ENCODE measurements at places on chromosomes 16 and 17. TPM values are rescaled to one million over a fixed set of nuclear protein-coding genes. Genes with fewer than 3 reads are reported as not detected.

The SCGB1C2 gene
- total RNA-seq = not detected

The CCL11 gene
- total RNA-seq = not detected

The TBC1D3E gene
- not detected for total RNA-seq

The SULT1A3 gene
- total RNA-seq = 40.6 TPM

The TK2 gene
- total RNA-seq = 81.8 TPM

The IRX3 gene
- total RNA-seq = 1.3 TPM

The CWC25 gene
- total RNA-seq = 43.3 TPM

The SLFN12L gene
- 1.2 TPM for total RNA-seq

The GFAP gene
- total RNA-seq = 5.7 TPM

The TMIGD1 gene
- not detected for total RNA-seq

The CD300H gene
- not detected for total RNA-seq

The RNF227 gene
- total RNA-seq = 2.6 TPM

The KRTAP3-3 gene
- not detected for total RNA-seq

The ABCC11 gene
- total RNA-seq = not detected

- no peaks in the 10 kb centered on the region for H3K36me3 ChIP-seq
- no peaks in the 10 kb centered on the region for H3K4me1 ChIP-seq
- no peak overlapping the region for H3K27ac ChIP-seq
- no peak for DNase-seq
- H3K4me3 ChIP-seq = no peak overlapping the region
- H3K27me3 ChIP-seq = no peaks in the 10 kb centered on the region
Observed at GRCh38 chr16:1150511-1150982, 2.4 kb upstream of the CACNA1H start.

DNA sequence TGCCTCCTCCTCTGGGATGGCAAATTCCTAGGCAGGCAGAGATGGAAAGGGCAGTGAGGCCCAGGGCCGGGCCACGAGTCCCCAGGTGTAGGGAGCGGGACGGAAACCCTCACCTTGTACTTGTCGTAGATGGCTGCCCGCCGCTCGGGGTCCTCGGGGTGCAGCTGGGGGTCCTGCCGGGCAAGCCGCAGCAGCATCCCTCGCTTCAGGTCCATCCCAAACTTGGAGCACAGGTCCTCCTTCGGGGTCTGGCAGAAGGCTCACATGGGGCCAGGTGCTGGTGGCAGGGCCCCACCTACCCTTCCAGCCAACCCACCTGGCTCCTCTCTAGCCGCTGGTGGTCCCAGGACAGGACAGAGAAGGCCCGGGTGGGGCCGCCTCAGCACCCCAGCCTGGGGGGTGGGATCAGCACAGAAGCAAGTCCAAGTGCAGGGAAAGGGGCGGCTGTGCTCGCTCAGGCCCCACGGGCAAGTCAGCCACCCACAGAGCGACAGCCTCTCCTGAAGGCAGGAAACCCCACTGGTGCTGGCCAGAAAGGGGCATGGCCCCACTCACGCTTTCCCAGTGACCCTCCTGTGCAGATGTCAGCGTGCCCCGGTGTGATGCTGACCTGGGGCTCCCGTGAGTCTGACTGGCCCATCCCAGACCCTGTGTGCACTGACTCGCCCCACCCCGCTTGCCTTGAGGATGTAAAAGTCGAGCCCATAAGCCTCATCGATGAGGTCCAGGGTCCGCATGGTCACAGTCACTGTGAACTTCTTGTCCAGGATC is 1.8 kb downstream of the MRPL28 start:
- H3K27ac ChIP-seq = no peak overlapping the region
- DNase-seq = no peak
- peaks cover 4% of the 10 kb centered on the region for H3K36me3 ChIP-seq
- H3K27me3 ChIP-seq = peaks cover 13% of the 10 kb centered on the region
- H3K4me3 ChIP-seq = no peak overlapping the region
- H3K4me1 ChIP-seq = peaks cover 23% of the 10 kb centered on the region

- no peak overlapping the region for H3K4me3 ChIP-seq
- H3K4me1 ChIP-seq = no peaks in the 10 kb centered on the region
- H3K36me3 ChIP-seq = no peaks in the 10 kb centered on the region
- H3K27me3 ChIP-seq = no peaks in the 10 kb centered on the region
Observed at GRCh38 chr17:45906927-45907622, 12.7 kb downstream of the MAPT start.

DNA sequence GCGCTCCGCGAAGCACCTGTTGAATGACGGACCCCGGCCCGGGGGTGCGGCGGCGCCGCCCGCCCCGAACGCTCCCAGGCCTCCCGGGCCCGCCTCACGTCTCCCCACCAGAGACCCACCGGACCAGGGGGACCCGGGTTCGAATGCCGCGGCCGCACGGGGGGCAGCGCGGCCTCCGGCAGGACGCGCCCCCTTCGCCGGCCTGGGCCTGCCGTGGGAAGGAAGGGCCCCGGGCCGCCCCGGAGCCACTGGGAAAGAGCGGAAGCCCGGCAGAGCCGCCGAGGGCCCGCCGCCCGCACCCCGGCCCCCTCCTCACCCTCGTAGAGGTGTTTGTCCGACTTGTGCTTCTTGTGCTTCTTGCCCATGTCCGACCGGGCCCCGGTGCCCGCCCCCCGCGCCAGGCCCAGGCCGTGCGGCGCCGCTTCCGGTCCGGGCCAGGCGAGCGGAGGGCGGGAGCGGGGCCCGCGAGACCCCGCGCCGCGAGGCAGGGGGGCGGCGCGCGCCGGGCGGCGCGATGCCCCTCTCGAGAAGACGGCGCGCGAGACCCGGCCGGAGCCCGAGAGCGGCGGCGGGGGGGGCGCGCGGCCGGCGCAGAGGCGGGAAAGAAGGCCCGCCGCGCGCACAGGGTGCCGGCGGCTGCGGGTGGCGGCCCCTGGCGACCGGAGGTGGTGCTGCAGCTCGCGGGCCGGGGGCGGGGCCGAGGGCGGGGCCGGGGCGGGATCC is at the start of gene BRD7:
BRD7 (minus strand) TSS at position 579 of the 723 bp plus-strand sequence; CDS start at position 365, 214 bp downstream.
- peak within 1 kb of the TSS; percentile 71 for H3K4me3 ChIP-seq
- H3K4me1 ChIP-seq = peaks cover 27% of the 10 kb centered on the region
- H3K27me3 ChIP-seq = no peaks in the 10 kb centered on the region
- peak within 1 kb of the TSS; percentile 28 for H3K27ac ChIP-seq
- no peaks in the 10 kb centered on the region for H3K36me3 ChIP-seq

DNA sequence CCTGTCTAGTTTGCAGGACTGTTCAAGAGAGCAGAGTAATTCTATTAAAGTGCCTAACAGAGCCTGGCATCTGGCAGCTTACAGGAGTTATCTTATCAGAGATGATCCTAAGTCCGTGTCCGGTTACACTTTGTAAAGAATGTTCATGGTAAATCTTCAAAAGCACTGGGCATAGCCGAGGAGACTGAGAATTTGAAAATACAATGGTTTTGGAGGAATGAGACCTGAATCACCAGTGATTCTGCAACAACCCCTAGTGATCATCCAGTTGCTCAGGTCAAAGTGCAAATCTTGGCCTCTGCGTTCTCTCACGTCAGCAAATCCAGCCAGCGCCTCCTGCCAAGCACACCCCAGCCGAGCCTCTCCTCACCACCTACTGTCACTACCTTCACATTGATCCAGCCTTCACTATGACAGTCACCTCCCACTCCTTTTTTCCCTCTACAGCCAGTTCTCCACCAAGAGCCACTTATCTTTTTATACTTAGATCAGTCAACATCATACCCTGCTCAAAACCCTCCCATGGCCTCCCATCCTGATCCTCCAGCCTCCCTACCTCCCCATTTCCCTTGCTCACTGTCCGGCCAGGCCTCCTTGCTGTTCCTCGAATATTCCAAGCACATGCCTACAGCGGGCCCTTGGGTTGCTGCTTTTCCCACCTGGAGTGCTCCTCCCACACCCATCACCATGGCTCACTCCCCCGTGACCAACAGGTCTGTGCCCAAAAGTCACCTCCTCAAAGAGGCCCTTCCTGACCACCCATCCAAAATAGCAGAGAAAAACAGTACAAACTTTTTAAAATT is 57.4 kb upstream of the ERN1 start:
- no peaks in the 10 kb centered on the region for H3K4me1 ChIP-seq
- no peaks in the 10 kb centered on the region for H3K36me3 ChIP-seq
- H3K27me3 ChIP-seq = no peaks in the 10 kb centered on the region
- DNase-seq = no peak
- H3K27ac ChIP-seq = no peak overlapping the region
- no peak overlapping the region for H3K4me3 ChIP-seq

DNA sequence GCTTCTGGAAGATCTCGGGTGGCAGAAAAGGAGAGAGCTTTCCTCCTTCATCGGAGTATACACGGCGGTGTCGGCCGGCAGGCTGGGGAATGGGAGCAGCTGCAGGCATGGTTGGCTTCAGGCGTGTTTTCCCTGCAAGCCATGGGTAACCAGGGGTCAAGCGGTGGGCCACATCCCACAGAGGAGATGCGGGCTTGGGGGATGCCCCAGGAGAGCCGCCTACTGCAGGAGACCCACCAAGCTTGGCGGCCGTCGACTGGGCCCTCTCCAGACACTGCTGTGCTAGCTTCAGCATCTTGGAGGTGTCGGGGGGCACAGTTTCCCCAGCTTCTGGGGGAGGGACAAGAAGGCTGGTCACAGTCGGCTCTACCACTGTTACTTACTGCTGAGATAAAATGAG is 4.2 kb downstream of the VPS9D1 start:
- H3K4me3 ChIP-seq = no peak overlapping the region
- DNase-seq = no peak
- H3K4me1 ChIP-seq = peaks cover 20% of the 10 kb centered on the region
- H3K27ac ChIP-seq = no peak overlapping the region
- no peaks in the 10 kb centered on the region for H3K27me3 ChIP-seq

GRCh38 chr16:81823111-81823510 is 44.0 kb downstream of the PLCG2 start:
- no peaks in the 10 kb centered on the region for H3K27me3 ChIP-seq
- H3K4me1 ChIP-seq = peaks cover 5% of the 10 kb centered on the region
- H3K27ac ChIP-seq = no peak overlapping the region
- H3K4me3 ChIP-seq = no peak overlapping the region
- no peak for DNase-seq

GRCh38 chr16:31458073-31458843 is 1.0 kb upstream of the ARMC5 start:
- no peaks in the 10 kb centered on the region for H3K36me3 ChIP-seq
- DNase-seq = no peak
- peak overlapping the region; percentile 100 for H3K27ac ChIP-seq
- H3K27me3 ChIP-seq = no peaks in the 10 kb centered on the region

GRCh38 chr17:41962768-41963434 is 3.7 kb upstream of the CNP start:
- no peaks in the 10 kb centered on the region for H3K27me3 ChIP-seq
- H3K27ac ChIP-seq = no peak overlapping the region
- no peaks in the 10 kb centered on the region for H3K4me1 ChIP-seq
- H3K36me3 ChIP-seq = no peaks in the 10 kb centered on the region
- H3K4me3 ChIP-seq = no peak overlapping the region

- H3K4me1 ChIP-seq = peaks cover 60% of the 10 kb centered on the region
- DNase-seq = no peak
- H3K27ac ChIP-seq = peak overlapping the region; percentile 2
- peaks cover 37% of the 10 kb centered on the region for H3K36me3 ChIP-seq
- no peaks in the 10 kb centered on the region for H3K27me3 ChIP-seq
- no peak overlapping the region for H3K4me3 ChIP-seq
Observed at GRCh38 chr17:68906638-68907037, 48.6 kb downstream of the ABCA8 start.

DNA sequence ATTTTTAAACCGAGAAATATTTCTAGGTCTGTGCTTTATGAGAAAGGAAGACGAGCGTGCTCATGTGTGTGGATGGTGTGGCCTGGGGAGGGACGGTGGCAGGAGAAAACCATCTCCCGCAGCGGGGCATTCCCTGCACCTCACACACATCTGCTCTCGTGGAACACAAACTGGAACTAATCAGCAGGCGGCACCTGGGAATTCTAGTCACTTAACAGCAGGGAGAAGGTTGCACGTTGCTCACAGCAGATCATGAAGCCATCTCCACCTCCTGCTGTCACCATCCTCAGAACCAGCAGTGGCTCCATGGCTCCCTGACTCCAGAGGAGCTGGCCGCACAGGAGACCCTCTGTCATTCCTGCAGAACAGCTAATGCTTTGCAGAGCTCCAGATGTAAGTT is 35.2 kb downstream of the ADCY9 start:
- peaks cover 20% of the 10 kb centered on the region for H3K4me1 ChIP-seq
- H3K36me3 ChIP-seq = no peaks in the 10 kb centered on the region
- peak overlapping the region; percentile 58 for H3K27ac ChIP-seq

GRCh38 chr17:82440469-82440981 is 10.0 kb downstream of the CYBC1 start:
- H3K27me3 ChIP-seq = no peaks in the 10 kb centered on the region
- H3K27ac ChIP-seq = peak overlapping the region; percentile 86
- H3K4me1 ChIP-seq = peaks cover 13% of the 10 kb centered on the region
- H3K4me3 ChIP-seq = no peak overlapping the region
- peaks cover 96% of the 10 kb centered on the region for H3K36me3 ChIP-seq
- DNase-seq = no peak

DNA sequence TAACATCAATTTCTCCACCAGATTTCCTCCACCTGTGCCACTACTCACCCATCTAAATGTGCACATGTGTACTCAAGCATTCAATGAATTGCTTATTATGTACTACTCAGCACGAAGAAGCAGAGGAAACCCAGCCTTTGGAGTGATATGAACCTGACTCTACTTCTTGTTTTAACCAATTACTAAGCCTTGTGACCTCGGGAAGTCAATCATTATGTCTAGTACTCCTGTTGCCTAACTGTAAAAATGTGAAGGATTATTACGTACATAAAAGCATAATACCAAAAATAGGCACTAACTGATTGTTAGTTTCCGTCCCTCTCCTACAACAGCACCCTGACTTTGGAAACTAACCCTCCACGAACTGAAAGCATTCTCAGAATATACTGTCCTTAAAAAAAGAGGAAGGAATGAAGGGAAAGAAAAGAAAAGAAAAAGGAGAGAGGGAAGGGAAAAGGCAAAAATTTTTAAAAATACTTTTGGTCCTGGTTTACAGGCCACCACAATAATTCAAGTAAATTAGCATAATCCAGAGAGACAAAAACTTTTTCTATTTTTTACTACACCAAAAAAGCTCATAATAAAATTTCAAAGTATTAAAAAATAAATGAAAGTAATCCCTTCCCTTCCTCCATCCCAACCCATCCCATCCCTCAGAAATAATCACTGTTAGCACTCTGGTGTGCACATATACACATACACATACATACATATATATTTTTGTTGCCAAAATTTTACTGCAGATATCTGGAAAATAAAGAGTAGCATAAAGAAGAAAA is 53.6 kb downstream of the KANSL1 start:
- no peak for DNase-seq
- H3K27ac ChIP-seq = no peak overlapping the region
- no peaks in the 10 kb centered on the region for H3K27me3 ChIP-seq

Data from tibial nerve (tissue), 4 donors.